HEK293T (cell line): ENCODE measurements at places on chromosomes 3 and 15.
A peak's percentile ranks its signal among the peaks of the same experiment; 100 is the strongest.

GRCh38 chr3:77093101-77093500 lies 53.2 kb downstream of the ROBO2 start:
- no peak for DNase-seq

GRCh38 chr3:125192190-125193035 lies 20.1 kb downstream of the SLC12A8 start:
- DNase-seq = no peak

DNA sequence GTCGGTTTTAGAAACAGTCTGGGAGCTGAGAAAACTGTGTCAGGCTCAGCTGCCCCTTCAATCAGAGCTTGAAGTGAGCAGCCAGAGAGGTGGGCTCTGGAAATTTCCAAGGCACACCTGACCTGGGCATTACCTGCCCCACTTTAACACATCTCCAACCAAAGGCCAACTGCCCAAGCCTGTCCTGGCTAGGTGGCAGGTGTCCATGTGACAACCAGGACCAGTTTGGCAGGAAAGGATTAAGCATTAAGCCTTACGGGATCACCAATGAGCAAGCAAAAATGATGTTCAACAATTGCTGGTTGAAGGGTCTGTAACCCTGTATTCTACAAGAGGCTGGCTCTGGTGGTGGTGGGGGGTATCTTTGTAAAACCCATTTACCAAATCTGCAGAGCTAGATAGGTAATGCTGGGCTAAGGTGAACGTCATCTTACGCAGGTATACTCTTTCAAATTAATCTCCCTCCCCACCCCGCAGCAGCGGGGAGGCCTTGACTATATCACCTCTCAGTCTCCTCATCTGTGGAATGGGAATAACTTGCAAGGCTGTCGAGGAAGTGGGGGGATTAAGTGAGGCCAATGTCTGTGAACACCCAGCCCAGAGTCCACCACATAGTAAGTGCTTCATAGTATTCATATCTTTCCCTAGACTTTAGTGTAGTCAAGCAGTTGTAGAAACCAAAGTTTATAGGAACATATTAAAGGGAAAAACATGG lies 183.2 kb downstream of the MEGF11 start:
- no peak for DNase-seq

DNA sequence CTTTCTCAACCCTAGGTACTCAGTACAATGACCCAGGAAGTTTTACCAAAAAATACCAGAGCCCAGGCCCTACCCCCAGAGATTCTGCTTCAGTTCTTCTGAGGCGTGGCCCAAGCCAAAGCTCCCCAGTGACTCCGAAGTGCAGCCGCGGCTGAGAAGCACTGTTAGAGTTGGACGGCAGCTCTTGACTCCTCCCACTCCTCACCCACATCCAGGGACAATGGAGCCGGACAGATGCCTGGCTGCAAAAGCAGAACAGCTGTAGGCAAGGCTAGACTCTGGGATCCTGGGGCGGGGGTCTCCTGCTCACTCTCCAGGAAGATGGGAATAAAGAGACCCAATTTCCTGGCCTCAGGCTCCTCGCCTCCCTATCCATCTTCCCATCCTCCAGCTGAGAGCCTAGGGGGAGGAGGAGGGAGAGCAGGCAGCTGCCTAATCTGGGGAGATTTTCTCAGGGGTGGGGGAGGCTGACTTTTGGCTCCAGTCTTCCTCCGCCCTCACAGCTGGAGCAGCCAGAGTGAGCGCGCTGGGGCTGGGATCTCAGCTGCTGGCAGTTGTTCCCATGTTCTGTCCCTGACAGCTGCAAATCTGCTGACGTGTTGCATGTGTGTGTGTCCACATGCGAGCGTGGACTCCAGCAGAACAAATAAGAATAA lies 223.8 kb downstream of the OPA1 start:
- DNase-seq = peak; percentile 10

GRCh38 chr15:42007386-42007785 lies 13.5 kb downstream of the PLA2G4E start:
- no peak for DNase-seq

DNA sequence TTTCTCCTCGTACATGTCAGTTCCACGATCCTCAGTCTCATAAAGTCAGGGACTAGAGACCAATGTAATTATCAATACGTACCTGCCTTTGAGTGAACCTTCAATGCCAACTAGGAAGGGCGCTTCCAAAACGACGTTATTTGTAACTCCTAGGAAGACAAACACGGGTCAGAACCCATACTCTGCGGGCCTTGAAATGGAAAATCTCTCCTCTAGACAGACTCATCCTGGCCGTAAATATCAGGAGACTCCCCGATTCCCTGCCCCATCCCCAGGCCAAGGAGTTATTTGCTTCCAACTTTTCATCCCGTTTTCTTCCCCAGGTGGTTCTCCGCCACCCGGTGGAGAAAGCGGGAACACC lies 578 bp downstream of the OIP5 start:
- no peak for DNase-seq

GRCh38 chr3:118501152-118501551 lies 533.5 kb downstream of the IGSF11 start:
- DNase-seq = peak; percentile 26

DNA sequence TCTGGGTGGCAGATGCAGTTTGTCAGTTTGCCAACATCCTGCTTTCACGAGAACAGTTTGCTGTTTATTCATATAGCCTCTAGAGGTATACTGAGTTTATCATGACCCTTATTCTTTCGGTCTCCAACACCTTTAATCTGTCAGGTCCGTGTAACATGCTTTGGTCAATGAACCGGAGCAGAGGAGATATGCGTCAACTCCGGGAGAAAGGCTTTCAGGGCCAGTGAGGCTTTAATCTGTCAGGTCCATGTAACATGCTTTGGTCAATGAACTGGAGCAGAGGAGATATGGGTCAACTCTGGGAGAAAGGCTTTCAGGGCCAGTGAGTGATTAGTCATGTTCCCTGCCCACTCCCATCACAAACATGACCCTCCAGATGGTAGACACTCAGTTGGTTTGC lies 16.9 kb upstream of the GPD1L start:
- DNase-seq = no peak

DNA sequence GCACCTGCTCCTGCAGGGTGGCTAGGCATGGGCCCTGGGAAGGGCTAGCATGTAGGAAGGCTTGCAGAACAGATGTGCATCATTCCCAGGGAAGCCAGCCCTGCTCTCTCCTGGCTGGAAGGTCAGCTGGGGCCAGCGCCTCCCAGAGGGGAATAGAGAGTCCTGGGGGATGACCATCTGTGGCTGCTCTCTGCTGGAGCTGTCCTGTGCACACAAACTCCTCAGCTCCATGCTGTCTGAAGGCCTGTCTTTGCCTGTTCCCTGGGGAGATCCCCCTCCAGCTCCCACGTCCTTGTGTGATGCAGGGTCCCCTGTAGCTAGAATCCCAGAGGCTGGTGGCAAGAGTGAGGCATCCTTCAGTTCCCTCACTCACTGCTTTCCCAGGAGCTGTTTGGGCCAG lies 19.3 kb downstream of the IL16 start:
- no peak for DNase-seq

- DNase-seq = no peak
Observed at GRCh38 chr3:196962108-196962929, 6.3 kb downstream of the PIGZ start.

GRCh38 chr3:141963301-141963700 lies 86.9 kb downstream of the ATP1B3 start:
- no peak for DNase-seq

GRCh38 chr3:119140466-119140865 lies 5.5 kb upstream of the TEX55 start:
- no peak for DNase-seq

GRCh38 chr3:43378066-43378935 lies 92.0 kb downstream of the SNRK start:
- DNase-seq = peak; percentile 49

- no peak for DNase-seq
Observed at GRCh38 chr3:161413855-161414210, 42.5 kb upstream of the SPTSSB start.

DNA sequence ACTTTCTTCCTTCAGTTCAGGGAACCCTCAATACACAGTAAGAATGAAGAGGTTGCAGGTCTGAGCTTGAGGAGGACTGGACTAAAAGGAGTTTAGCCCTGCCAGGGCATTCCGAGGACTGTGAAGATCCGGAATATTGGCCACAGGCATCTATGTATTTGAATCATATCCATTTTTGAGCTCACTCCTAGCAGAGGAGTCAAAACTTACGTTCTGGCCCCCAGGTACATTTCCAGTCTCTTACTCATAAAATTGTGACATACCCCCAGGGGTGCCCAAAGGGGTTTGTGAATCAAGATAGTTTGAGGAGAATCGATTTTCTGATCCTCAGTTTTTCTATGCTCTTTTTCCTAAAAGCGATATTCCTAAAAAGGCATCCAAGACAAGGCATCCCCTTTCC lies 27.6 kb upstream of the SRP14 start:
- DNase-seq = no peak

GRCh38 chr3:152193673-152194267 lies 75.0 kb upstream of the MBNL1 start:
- DNase-seq = no peak

- DNase-seq = no peak
Observed at GRCh38 chr3:129404610-129405009, 23.8 kb downstream of the EFCAB12 start.

GRCh38 chr15:96153929-96154328 lies 176.6 kb upstream of the NR2F2 start:
- no peak for DNase-seq

GRCh38 chr15:48475600-48476395 lies 144.6 kb downstream of the DUT start:
- no peak for DNase-seq

GRCh38 chr15:96361309-96362010 lies 31.0 kb downstream of the NR2F2 start:
- no peak for DNase-seq

GRCh38 chr3:185552358-185552877 lies at the start of gene LIPH:
TSS of gene LIPH (minus strand) at chr3:185552588. CDS start at chr3:185552471, 117 bp downstream.
- peak; percentile 13 for DNase-seq

GRCh38 chr3:151567477-151567876 lies 106.6 kb upstream of the IGSF10 start:
- DNase-seq = no peak

GRCh38 chr15:31251165-31251564 lies 75.5 kb upstream of the KLF13 start:
- no peak for DNase-seq
